ENCODE measurements at places on chromosomes 2 and 18.

DNA sequence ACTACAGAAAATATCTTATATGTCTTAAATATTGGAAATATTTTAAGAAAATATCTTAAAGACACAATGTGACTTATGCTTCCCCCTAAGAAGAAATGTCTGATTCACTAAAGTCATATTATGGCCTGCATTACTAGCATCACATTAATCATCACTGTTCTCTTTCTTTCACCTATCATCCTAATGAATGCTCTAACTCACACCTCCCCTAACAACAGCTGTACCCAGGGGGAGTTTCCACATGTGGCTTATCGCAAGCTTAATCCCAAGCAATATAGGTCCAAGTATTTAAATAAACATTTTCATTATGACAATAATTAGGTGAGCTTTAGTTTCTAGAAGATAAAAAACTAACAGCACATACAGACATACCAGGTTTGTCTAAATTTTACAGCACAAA lies 39.6 kb downstream of the REV1 start:
- DNase-seq, result no peak

DNA sequence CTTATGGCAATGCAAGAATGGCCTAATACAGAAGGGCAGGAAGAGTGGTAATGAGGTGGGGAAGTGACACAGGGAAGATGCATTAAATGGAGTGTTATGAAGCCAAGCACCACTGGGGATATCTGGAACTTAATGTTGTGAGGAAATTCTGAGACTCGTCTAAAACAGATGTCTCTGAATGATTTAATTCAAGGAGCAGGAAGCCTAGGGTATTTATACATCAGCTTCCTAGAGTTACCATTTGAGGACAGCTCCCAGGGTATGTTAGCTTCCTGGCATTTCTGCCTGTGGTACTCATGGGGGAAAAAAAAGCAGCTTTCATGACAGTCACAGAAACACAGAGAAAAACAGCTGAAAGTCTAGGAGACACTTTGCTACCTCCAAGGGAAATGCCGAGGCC lies 989.5 kb downstream of the CBLN2 start:
- DNase-seq, result no peak

DNA sequence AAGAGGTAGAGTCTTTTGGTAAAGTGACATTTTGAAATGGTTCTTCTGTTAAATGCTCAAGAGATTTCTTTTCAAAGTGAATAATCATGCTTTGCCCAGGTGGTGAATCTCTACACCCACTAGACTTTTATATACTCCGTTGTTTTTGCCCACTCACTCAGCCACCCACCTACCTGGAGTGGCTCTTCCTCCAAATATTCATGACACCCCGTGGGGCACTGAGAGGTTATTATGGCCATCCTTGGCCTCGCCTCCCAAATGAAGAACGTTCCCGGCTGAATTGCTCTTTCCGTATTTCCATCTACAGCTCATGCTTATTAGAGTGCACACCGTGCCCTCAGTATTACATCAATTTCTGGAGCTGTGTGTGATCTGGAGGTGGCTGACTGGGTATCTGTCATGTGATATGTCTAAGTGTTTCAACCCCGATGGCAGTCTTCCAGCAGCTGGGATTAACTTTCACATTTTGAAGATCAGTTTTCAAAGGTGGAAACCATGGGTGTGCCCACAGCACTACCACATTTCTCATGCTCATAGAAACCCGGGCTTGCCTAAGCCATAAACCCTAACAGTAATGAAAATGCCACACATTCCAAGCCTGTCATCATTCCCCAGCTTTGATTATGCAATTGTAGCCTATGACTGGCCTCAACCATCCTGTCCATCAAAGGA lies 406.6 kb upstream of the MMADHC start:
- no peak for DNase-seq

DNA sequence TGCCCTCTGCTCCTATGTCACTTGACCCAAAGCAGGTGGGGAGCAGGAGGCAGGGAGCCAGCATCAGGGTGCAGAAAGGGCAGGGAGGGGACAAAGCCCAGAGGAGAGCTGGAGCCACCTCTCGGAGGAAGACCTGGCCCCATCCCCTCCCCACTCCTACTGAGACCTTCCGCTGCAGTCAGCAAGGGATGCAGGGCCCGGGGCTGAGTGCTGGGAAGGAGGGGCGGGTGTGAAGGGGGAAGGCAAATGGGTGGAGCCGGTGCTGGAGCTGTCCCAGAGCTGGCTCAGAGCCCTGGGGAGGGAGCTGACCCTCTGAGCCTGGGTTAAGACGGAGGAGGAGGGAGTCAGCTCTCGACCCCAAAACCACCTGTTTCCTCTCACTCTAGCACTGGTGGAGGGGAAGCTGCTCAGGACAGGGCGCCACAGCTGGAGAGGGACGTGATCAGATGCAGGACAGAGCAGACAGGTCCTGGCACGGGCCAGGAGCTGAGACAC lies 33.8 kb downstream of the HS1BP3 start:
- DNase-seq, result no peak

- no peak for DNase-seq
These were observed 51.5 kb upstream of the DCC start for GRCh38 chr18:52288403-52289004.

GRCh38 chr18:74389171-74389927 lies 67.8 kb downstream of the DIPK1C start:
- no peak for DNase-seq

DNA sequence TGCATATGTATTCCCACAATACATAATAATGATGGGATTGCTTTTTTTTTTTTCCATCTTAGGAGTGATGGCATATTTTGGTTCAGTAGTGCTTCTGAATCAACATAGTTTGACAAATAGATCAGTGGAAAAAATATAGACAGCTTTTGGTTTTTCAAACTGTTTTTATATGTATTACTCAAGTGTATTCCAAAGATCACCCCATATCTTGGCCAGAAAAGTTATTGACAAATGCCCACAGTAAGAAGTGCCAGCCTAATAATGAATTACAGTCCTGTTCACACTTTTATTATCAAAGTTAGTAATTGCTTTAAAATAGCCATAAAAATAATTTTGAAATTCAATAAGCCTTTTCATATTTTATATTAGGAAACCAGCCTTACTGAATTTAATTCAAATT lies 95.0 kb downstream of the TMEFF2 start:
- DNase-seq, result no peak

GRCh38 chr2:182248362-182248761 lies 178.5 kb downstream of the PDE1A start:
- DNase-seq, result no peak

GRCh38 chr2:165815299-165816141 lies 21.5 kb upstream of the GALNT3 start:
- DNase-seq, result no peak

- no peak for DNase-seq
These were observed 202.9 kb upstream of the TPO start for GRCh38 chr2:1210352-1210751.

DNA sequence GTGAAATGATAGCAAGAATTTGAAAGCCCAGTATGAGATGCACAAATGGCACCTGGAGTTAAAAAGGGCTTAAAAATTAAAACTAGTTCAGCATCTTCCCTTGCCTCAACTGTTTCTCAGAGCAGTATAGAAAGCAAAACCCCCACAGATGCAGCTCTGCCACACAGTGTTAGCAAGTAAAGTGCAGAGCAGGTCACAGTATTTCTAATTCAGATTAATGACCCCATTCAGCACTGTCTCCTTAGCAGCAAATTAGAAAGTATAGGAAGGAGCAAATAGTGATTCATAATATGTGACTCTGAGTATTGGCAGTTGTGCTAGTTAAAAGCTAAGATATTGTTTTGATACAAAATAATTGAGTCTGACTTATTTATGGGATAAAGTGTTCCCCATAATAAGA lies 73.8 kb upstream of the CCDC85A start:
- no peak for DNase-seq

DNA sequence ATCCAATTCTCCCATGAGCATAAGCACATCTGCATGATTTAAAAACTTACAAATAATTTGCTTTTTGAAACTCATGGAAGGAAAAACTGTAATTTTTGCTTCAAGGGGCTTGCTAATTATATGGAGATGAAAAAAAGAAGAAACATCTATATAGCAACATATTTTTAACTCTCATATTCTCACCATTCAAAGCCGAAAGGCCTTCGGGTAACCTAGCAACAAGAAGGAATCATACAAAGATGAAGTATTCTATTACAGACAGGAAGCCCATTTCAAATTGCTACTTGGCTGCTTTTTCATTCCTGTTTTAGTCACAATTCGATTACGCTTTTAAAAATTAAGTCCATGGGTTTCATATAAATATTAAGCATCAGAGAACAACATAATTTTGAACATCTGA lies 39.2 kb upstream of the RNU4ATAC start:
- DNase-seq, result no peak

- no peak for DNase-seq
These were observed 10.7 kb downstream of the PIK3C3 start for GRCh38 chr18:41965634-41966255.

DNA sequence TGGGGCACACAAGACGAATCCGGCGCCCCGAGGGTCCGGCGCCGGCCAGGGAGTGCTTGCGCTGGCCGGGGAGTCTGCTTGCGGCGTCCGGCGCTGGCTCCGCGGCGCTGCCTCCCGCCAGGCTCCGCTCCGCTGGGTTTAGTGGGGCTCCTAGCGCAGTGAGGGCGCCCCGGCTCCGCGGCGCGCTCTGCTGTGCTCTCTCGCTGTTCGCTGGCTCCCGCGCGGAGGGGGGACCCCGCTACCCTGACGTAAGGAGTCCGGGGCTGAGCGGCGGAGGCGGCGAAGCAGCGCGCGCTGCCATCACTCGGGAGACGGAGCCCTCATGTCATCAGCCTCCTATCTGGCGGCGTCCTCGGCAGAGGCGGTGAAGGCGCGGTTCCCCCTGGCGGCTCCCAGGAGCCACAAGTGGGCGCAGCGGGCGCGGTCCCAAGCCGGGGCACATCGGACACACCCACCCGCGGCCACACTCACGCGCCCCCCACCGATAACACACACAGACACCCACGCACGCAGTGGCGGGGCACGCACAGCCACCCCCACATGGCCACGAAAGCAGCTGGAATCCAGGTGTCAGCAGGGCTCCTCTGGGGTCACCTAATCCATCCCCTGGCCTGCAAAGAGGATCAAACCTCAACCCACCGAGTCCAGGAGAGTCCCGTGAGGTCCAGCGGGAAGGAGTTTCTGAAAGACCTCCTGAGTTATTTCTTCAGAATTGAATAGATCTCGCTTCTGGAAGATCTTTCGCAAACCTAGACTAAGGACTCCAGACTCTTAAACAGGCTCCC lies at the start of gene C1QL2:
C1QL2 (minus strand) TSS at position 189 of the 785 bp plus-strand sequence. CDS start 482 bp downstream, outside the sequence.
- DNase-seq, result no peak

DNA sequence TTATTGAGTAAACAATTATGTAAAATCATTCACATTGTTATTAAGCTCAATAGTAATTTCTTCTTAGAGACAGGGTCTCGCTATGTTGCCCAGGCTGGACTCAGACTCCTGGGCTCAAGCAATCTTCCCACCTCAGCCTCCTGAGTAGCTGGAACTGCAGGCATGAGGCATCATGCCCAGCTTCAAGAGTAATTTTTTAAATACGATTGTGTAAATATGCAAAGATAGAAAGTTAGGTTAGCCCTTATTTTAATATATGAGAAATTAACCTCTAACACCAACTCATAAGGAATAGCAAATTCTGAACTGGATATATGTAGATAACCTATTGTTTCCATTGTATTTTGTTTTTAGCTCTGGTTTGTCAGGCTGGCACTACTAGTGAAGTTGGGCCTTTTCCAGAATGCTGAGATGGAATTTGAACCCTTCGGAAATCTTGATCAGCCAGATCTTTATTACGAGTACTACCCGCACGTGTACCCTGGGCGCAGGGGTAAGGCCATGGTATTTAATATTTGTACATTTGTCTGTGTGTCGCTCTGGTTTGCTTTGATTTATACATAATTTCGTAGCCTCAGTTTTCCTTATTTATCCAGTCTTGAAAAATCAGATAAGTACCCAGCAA lies 44.8 kb downstream of the TRAPPC12 start:
- no peak for DNase-seq

DNA sequence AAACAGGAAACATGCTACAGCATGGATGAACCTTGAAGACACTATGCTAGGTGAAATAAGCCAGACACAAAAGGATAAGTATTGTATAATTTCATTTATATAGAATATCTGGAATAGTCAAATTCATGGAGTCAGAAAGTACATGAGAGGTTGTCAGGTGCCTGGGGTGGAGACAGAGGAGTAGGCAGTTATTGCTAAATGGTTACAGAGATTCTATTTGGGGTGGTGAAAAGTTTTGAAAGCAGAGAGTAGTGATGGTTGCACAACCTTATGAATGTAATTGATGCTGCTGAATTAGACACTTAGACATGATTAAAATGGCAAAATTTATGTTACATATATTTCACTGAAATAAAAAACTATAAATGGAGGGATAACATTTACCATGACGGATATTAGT lies 197.4 kb downstream of the VAPA start:
- DNase-seq, result no peak

DNA sequence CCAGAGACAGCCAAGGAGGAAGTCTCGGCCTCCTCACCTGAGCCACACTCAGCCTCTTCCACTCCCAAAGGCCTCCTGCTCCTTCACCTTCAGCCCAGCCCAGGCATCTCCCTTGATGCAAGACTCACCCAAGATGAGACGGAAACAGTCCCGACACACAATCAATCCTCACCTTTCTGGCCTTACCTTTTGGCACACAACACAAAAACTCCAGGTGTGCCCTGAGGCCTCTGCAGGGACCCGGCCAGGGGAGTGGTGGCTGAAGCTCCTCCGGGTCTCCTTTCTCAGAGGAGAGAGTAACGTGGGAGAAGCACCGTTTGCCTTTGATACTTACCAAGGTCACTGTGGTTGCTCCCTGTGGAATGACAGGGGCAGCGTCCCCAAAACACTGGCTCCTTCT lies 23.8 kb upstream of the EFHD1 start:
- DNase-seq, result no peak

GRCh38 chr2:206853915-206854314 lies 85.4 kb upstream of the CPO start:
- no peak for DNase-seq

GRCh38 chr2:180478883-180479282 lies 471.8 kb upstream of the CWC22 start:
- DNase-seq, result no peak

- peak; percentile 64 for DNase-seq
These were observed 37.3 kb upstream of the TMEM177 start for GRCh38 chr2:119641562-119642258.

DNA sequence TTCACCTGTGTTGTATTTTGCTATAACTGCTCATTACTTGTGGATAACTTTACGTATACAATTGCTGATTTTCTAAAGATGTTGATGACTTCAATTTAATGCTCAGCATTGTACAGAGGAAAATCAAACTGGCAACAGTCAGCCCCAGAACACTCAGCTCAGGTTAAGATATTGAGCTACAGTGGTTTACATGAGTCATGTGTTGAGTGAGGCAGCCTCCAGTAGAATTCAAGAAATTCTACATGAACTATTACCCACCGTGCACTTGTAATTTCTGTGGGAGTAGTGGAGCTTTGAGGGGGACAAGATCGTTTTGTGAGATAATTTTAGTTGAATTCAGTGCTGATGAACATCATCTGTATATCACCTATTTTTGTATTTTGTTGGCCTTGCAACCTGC lies 292.3 kb downstream of the ALPK2 start:
- DNase-seq, result no peak

DNA sequence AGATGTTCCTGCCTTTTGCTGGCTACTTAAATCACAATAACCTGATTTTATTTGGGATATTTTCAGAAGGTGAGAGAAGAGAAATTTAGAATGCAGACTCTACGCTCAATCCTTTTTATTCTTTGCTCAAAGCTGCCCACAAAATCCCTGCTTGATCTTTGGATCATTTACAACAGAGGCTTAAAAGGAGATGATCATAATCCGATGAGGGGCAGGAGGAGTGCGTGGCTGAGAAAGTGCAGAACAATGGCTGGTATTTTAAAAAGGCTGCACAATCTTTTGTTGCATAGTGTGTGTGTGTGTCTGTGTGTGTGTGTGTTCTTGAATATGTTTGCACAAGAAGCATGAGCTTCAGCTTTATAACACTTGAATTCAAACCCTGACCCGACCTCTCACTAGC lies 256.3 kb upstream of the MYT1L start:
- no peak for DNase-seq
